NCI-H1694 treated with DMSO at 0.1 percent for 48 hours (cell line): ENCODE measurements at places on chromosomes 1 and 21.

GRCh38 chr1:119779869-119780356 lies 11.2 kb upstream of the HMGCS2 start:
- no peak for DNase-seq

DNA sequence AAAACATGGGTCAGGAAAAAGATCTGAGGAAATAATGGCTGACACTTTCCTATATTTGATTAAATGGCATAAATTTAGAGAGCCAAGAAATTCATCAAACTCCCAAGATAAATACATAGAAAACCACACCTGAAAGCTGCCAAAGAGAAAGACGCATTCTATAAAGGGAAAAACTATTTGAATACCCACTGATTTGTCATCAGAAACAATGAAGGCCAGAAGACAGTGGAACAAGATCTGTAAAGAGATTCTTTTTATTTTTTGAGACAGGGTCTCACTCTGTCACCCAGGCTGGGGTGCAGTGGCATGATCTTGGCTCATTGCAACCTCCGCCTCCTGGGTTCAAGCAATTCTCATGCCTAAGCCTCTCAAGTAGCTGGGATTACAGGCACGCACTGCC lies 17.4 kb downstream of the SDE2 start:
- no peak for DNase-seq

GRCh38 chr1:27878787-27879335 lies 6.5 kb downstream of the THEMIS2 start:
- no peak for DNase-seq

DNA sequence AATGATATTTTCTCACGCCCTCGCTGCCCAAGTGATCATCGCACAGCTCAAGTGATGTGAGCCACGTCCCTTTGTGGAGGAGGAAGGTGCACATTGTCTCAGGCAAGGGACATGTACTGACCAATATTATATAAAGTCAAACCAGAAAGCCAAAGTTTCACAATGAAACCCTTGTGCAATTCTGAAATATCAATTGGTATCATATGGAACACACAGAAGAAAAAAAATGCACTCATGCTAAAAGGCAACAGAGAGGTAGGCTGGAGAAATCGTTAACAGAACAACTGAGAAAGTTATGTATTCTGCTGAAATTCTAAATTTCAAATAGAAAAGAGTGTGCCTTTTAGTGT lies 1.9 kb downstream of the JAM2 start:
- no peak for DNase-seq

DNA sequence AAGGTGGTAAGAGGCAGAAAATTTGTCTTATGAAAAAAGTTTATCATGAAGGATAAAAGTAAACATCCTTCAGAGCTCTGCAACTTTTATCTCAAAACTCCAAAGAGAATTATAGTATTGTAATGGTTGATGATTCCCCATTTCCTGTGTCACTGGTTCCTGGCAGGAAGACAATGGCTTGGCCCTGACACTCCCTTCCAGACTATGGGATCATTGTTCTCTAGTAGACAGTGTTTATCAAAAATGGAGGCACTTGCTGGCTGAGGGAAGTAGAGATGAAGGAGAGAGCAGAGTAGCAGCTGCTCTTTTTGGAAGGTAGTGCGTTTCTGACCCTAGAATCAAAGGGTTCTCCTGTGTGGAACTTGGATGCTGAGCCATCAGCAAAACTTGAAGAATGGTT lies 145.9 kb upstream of the ATP1B1 start:
- no peak for DNase-seq

- peak; percentile 14 for DNase-seq
Measured at GRCh38 chr1:9753121-9753531, 70.6 kb downstream of the CLSTN1 start.

- DNase-seq = no peak
Measured at GRCh38 chr1:154466921-154467417, 35.0 kb upstream of the TDRD10 start.

- no peak for DNase-seq
Measured at GRCh38 chr1:60998786-60999185, 83.6 kb upstream of the NFIA start.

DNA sequence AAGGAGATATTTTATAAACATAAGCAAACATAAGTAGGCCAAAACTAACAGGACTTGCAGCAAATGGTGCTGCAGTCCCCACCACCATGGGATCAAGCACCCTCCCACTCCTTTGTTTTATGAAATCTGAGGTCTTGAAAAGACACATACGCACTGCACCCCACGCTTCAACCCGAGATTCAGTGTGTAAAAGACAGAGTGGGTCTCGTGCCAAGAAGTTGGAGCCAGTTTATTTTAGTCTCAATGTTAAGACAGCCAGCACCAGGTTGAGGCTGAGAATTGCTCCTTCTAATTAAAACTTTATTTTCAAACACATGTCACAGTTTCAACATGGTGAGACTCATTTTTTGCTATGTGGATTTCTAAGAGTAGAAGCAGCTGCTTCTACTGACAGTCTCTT lies 139.1 kb upstream of the TIAM1 start:
- DNase-seq = no peak

- DNase-seq = no peak
Measured at GRCh38 chr1:34409689-34410229, 233.1 kb downstream of the C1orf94 start.

- DNase-seq = no peak
Measured at GRCh38 chr21:45601551-45601950, 42.0 kb upstream of the PCBP3 start.

DNA sequence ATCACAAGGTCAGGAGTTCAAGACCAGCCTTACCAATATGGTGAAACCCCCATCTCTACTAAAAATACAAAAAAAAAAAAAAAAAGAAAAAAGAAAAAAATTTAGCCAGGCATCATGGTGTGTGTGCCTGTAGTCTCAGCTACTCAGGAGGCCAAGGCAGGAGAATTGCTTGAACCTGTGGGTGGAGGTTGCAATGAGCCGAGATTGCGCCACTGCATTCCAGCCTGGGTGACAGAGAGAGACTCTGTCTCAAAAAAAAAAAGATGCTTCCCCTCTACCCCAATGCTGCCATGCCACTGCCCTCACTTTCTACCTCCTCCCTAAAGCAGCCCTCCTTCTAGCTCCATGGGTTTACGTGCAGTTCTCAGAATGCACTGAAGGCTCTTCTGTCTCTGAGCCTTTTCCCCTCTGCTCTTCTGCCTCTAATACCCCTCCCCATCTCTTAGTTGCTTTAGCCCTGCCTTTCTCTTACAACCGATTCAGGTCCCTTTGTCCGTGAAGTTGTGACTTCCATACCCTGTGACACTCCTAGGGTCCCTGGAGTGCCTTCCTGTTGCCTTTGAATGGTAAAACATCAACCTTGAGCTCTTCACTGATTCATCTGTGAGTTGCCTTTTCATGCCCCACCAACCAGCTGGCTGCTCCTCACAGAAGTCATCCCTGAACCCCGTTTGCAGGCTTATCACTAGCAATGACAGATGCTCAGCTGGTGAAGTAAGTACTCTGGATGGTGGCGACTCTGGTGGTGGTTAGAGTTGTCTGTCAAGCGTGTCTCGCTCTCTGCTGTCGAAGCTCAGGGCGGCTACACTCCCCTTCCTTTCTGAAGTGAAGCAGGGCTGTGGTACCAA lies 234.9 kb downstream of the RHOU start:
- no peak for DNase-seq

DNA sequence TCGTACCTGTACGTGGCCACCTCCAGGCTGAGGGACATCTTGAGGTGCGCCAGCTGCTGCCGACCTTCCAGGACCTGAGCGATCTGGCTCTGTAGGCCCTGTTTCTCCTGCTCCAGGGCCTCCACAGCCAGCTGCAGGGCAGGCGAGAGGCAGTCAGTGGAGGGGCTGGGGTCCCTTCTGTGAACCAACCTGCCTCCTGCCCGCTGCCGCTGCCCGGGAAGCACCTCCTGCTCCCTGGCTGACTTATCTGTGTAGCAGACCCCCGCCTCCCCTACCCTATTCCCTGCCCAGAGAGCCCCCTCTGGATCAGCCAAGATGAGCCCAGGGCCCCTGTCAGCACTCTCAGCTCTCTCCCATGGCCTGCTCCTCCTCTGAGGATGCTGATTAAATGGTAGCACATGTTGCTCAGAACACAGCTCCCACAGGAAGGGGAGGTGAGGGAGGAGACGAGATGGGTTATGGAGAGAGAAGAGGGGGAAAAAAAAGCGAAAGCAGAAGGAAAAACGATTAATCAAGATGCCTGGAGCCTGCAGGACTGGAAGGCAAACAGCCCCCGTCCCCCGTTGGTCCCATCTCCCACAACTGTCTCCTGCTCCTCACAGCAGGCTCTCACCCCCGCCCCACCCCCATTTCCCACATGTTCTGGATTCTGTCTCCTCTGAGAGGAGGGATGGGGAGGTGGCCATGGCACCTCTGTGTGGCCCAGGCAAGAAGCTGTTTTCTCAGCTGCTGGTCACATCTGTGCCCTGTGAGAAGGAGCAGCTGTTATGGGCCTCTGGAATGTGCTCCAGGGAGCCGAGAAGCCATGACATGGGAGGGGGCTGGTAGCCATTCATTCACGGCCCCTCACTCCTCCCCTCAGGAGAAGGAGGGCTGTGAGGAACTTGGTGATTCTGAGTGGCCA lies 1.7 kb downstream of the NES start:
- peak; percentile 56 for DNase-seq

DNA sequence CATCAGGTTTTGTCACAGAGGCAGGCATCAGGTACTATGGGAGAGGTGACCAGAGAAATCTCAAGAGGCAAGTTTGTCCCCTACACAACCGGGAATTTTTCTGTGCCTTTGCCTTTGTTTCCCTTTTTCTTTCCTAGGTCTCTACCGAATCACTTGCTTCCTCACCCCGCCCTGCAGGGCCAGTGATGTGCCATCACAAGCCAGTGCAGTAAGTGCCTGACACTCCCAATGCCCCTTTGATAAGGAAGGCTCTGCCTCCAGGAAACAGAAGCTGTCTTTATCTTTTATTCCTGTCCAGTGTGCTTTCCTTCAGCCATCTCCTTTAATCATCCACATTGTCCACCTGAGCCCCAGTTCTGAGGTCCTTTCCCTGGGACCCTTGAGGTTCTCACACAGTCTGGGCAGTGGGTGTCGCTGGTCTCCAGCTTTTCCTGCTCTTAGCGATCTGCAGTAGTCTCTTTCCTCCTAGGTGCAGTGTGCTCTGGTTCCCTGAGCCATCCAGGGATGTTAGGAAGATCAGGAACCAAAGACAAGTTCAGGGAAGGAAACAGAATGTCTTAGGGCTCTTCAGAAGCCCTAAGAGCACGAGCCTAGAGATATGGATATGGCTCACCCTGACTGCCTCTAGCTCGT lies 36.6 kb downstream of the GJA5 start:
- no peak for DNase-seq

GRCh38 chr21:26120828-26121227 lies 49.7 kb downstream of the APP start:
- DNase-seq = no peak

DNA sequence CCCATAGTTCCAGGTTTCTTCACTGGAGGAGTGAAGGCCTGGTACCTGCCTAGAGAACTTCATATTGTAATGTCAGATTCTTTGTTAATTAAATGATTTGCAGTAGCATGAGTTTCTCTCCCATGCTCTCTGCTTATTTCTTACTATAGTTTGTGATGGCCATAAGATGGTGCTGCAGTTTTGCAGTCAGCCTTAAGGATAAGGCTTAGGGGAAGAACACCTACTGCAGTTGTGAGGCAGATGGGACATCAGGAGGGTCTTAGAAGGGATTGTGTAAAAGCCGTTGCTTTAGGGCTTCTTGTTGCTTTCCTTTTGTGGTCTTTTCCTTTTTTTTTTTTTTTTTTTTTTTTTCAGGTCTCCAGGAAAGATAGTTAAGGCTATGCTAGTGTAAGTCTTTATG lies 61.8 kb downstream of the MACF1 start:
- DNase-seq = no peak

GRCh38 chr1:234542211-234542850 lies 63.4 kb upstream of the TARBP1 start:
- no peak for DNase-seq

- no peak for DNase-seq
Measured at GRCh38 chr21:36932161-36932816, 34.2 kb downstream of the HLCS start.

GRCh38 chr1:236568285-236568894 lies 35.9 kb downstream of the HEATR1 start:
- no peak for DNase-seq

DNA sequence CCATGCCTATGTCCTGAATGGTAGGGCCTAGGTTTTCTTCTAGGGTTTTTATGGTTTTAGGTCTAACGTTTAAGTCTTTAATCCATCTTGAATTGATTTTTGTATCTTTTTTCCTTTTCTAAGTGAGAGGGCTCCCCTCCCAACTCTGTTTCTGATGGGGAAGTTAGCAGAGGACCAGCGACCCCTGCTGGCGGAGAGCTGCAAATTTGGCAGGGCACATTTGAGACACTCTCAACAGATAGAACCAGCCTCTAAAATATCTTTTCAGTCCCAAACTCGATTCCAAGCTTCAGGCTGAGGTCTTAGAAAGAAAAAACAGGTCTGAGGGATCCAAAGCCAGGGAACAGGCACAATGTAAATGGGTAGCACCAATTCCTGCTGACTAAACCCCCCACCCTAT lies 32.5 kb downstream of the LRRC3 start:
- DNase-seq = no peak

DNA sequence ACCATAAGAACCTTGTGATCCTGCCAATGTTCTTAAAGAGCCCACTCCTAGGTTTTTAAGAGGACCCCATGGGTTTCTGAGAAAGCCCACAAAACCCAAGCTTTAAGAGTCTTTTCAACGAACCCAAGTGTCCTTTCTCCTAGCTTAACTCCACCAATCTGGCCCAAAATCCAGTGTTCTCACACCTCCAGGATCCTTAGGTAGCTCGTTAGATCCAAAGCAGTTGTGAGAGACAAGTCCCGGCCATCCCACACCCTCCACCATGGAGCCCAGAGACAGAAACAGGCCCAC lies 1.7 kb downstream of the DENND4B start:
- no peak for DNase-seq

- no peak for DNase-seq
Measured at GRCh38 chr1:26570287-26570686, 40.7 kb downstream of the RPS6KA1 start.

DNA sequence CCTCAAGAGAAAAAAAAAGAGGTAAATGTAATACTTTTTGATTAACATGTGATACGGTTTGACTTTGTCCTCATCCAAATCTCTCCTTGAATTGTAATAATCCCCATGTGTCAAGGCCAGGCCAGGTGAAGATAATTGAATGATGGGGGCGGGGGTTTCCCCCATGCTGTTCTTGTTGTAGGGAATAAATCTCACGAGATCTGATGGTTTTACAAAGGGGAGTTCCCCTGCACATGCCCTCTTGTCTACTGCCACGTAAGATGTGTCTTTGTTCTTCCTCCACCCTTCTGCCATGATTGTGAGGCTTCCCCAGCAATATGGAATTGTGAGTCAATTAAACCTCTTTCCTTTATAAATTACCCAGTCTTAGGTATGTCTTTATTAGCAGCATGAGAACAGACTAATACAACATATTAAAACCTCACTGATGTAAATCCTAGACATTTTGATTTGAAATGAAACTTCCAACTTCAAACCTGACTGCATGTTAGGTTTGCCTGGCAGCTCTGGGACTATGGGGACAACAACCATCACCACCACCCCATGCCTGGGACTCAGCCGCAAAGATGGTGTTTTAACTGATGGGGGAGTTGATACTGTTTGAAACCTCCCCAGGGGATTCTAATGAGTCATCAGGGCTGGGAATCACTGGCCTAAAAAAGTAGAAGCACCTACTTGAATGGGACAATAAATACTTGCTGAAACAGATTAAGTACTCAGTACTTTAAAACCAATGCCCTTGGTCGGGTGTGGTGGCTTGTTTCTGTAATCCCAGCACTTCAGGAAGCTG lies 32.8 kb upstream of the BACH1 start:
- DNase-seq = no peak
